ENCODE measurements at places on chromosomes 7 and 10. TPM values are rescaled to one million over a fixed set of nuclear protein-coding genes. Genes with fewer than 3 reads are reported as not detected.

DNA sequence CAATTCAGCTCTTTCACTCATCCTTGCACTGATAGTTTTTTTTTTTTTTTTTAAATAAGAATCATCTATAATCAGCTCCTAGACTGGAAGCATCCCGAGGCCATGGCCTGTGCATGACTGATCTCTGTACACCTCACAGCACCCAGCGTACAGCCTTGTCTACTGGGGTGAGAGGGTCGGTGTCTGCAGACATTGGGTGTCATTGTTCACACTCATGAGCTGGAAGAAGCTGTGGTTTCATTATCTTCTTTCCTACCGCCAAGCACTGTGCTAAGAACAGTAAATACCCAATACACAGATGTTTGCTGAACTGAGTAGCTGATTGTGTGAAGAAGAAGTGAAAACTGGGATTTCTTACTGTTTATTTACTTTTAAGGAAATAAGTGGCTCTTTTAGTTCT is 123.6 kb downstream of the CLEC2L start:
- no peak for DNase-seq

DNA sequence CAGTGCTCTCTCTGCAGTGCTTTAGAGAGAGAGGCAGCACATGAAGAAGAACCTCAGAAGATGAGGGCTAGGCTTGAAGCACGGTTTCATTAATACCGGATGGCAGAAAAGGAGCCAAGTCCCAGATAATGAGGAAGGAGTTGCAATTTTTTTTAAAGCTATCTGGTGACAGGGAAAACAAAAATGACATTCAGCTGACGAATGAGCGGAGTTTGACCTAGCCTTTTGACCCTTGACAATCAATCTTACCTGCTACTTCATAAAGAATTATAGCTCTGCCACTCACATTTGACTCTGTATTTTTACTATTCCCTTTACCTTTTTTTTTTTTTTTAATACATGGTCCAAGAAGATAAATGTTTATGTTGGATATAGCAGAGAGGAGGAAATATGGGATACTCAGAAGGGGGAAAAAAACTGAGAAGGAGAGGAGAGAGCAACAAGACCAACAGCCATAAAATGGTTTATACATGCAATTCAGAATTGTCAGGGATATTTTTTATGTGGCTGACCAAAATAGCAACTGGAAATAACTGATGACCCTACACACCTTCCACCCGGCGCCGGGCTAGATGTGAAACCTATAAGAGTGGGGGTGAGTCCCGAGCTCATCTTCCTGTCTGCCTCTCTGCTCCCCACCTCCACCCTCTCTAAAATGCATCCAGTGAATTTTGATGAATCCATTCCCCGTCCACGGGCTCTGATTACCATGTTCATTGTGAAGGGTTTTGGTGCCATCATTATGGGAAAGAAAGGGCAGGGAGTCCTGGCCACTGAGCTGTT is 274.4 kb upstream of the YAE1 start:
- no peak for DNase-seq

GRCh38 chr7:64878684-64879083 is 24.4 kb upstream of the ZNF273 start:
- no peak for DNase-seq

DNA sequence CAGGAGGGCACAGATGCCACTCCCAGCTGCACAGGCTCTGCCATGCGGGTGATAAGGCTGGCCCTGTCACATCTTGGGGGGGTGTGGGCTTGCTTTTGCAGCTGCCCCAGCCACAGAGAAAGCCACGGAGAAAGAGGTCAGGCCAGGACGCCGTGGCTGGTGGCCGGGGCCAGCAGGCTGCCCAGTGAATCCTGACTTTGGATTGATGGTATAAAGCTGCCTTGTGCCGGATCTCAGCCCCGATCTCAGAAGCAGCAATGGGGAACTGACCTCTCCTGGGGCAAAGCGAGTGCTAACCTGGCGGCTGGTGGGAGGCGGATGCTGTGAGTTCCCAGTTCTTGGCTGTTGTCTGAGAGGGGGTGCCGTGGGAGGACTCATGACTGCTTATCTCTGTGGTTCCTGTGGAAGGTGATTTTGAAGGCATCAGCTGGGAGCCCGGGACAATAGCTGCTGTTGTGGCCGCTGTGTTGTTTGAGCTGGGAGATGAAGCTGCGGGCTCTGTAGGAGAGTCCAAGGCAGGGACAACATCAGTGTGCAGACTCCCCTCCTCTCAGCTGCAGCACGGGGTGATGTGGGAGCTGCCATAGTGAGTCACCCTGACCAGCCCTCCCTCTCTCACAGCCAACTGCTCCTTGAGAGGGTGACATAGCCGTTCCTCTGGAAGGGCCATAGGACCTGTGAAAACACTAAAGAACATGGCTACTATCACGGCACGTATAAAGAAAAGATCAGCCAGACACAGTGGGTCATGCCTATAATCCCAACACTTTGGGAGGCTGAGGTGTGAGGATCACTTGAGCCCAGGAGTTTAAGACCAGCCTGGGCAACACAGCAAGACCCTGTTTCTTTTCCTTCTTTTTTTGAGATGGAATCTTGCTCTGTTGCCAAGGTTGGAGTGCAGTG is 17.0 kb downstream of the IL15RA start:
- DNase-seq: no peak

DNA sequence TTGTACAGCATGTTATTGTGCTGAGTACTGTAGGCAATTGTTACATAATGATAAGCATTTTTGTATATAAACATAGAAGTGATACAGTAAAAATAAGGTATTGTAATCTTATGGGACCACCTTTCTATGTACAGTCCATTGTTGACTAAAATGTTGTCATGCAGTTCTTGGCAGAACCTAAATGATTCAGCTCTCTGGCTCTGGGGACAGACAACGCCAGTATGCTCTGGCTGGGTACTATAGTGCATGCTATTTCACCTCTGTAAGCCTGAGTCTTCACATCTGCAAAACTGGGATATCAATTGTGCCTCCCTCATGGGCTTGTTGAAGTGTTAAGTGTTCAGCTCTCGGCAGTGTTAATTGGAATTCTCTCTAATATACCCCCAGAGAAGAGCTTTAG is 674.3 kb downstream of the INHBA start:
- no peak for DNase-seq

The SLC39A12 gene
- not detected for total RNA-seq
